ENCODE measurements at places on chromosomes 16 and 17. TPM values are rescaled to one million over a fixed set of nuclear protein-coding genes. Genes with fewer than 3 reads are reported as not detected.

DNA sequence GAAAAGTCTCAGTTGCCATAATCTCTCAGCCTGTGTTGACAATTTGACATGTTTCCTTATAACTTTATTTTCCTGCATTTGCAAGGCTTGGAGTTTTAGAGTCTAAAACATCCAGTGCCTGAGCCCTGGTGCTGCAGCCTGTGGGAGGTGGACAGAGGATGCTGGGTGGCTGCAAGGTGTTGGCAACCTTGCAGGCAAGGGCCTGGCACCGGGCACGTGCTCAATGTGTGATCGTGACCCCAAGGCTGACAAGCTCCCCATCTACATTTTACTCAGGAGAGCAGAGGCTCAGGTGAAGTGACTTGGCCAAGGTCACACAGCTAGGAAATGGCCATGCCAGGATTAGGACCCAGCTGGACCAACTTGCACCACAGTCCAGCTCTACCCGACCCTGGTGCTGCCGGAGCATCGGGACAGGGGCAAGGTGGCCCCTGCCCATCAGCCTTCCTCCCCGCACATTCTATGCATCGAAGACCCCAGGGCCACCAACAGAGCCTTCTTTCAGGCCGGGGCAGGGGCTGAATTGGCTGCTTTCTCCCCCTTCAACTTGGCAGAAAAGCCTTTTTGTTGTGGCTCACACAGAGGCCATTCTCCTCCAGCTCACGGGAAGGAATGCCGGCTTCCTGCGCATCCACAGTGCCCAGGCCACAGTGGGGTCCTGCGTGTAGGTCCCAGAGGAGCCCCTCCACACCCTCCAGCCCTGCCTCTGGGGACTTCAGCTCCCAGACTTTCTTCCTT lies 23.1 kb downstream of the MMP15 start:
- no peak for DNase-seq

DNA sequence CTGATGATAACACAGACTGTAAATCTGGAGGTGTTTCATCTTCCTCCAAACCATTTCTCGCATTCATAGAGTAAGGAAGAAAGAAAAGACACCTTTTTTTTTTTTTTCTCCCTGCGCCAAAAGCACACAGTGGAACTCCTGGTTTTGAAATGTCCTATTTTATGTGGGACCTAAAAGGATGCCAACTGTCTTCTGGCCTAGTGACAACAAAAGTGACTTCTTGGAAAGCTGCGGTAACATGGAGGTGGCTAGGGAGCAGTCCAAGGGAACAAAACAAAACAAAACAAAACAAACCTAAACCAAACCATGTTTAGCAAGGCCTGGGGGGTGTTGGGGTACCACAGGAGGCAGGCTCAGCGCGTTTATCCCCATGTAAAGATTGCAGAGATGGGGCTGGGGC lies 174.8 kb downstream of the XYLT1 start:
- DNase-seq = no peak

- no peak for DNase-seq
Measured at GRCh38 chr16:74607310-74607961, 522 bp upstream of the GLG1 start.

CACNG5 gene
- 0.10 TPM for polyA plus RNA-seq
